Left lung (tissue), 14 donors: ENCODE measurements at places on chromosomes 6 and 20. TPM values are rescaled to one million over a fixed set of nuclear protein-coding genes. Genes with fewer than 3 reads are reported as not detected.
A peak's percentile ranks its signal among the peaks of the same experiment; 100 is the strongest.

The MDFI gene
- 25.9 TPM for total RNA-seq

The BEND3 gene
- 3.8 TPM for total RNA-seq

The PHACTR3 gene
- total RNA-seq = 14.5 TPM

The ID4 gene
- total RNA-seq = 35.8 TPM

The GTSF1L gene
- not detected for total RNA-seq

GRCh38 chr6:16494793-16495192 is 256.4 kb downstream of the GMPR start:
- H3K4me3 ChIP-seq = no peak overlapping the region
- no peaks in the 10 kb centered on the region for H3K36me3 ChIP-seq
- DNase-seq = no peak

GRCh38 chr6:40817369-40817768 is 221.7 kb downstream of the UNC5CL start:
- no peak overlapping the region for H3K4me3 ChIP-seq
- no peak for DNase-seq
- H3K36me3 ChIP-seq = no peaks in the 10 kb centered on the region
- no peak overlapping the region for H3K27ac ChIP-seq
- no peaks in the 10 kb centered on the region for H3K4me1 ChIP-seq

DNA sequence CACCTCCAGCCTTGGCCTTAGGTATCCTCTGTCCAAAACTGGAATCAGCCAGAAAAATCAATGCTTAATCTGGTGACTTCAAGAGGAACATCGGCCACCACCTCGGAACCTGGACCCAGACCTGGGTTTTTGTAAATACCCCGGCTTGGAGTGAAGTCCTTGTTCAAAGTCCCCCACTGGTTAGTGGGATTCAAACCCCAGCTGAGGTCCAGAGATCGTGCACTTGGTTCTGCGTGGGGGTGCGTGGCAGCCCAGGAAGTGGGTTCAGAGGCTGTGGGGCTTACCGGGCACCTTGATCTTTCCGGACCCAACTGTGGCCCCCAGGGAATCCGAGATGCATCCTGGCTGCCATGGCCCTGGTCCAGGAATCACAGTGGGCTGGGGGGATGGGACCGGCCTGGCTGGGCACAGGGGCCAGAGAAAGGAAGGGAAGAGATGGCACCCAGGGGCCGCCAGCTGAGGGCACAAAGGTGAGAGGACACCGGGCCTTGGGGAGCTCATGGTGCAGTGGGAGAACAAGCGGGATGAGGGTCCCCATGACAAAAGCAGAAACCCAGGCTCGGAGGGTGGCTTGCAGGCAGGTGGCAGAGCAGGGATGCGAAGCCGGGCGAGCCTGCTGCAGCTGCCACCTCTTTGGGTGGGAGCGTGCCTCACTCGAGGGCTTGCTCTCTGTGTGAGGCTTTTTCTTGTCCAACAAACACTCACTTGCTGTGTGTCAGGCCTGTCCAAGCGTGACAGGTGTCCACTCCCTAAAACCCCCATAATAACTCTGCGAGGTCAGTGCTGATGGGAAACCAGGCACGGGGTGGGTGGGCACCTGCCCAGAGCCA is 27.7 kb downstream of the ZBP1 start:
- H3K27ac ChIP-seq = no peak overlapping the region
- peaks cover 5% of the 10 kb centered on the region for H3K27me3 ChIP-seq
- H3K4me3 ChIP-seq = no peak overlapping the region
- no peaks in the 10 kb centered on the region for H3K36me3 ChIP-seq
- no peaks in the 10 kb centered on the region for H3K4me1 ChIP-seq

- H3K27ac ChIP-seq = no peak overlapping the region
- H3K4me1 ChIP-seq = peaks cover 7% of the 10 kb centered on the region
- H3K36me3 ChIP-seq = peaks cover 10% of the 10 kb centered on the region
Observed at GRCh38 chr20:62860391-62860923, 1.2 kb downstream of the TCFL5 start.

GRCh38 chr6:6678811-6679210 is 90.3 kb downstream of the LY86 start:
- no peaks in the 10 kb centered on the region for H3K27me3 ChIP-seq
- no peak overlapping the region for H3K27ac ChIP-seq
- H3K4me1 ChIP-seq = peaks cover 75% of the 10 kb centered on the region
- no peaks in the 10 kb centered on the region for H3K36me3 ChIP-seq
- DNase-seq = peak; percentile 43
- H3K4me3 ChIP-seq = no peak overlapping the region

- H3K27ac ChIP-seq = no peak overlapping the region
- no peaks in the 10 kb centered on the region for H3K4me1 ChIP-seq
- H3K4me3 ChIP-seq = no peak overlapping the region
- no peaks in the 10 kb centered on the region for H3K27me3 ChIP-seq
- no peak for DNase-seq
Observed at GRCh38 chr6:35876902-35877301, 44.0 kb downstream of the SRPK1 start.

DNA sequence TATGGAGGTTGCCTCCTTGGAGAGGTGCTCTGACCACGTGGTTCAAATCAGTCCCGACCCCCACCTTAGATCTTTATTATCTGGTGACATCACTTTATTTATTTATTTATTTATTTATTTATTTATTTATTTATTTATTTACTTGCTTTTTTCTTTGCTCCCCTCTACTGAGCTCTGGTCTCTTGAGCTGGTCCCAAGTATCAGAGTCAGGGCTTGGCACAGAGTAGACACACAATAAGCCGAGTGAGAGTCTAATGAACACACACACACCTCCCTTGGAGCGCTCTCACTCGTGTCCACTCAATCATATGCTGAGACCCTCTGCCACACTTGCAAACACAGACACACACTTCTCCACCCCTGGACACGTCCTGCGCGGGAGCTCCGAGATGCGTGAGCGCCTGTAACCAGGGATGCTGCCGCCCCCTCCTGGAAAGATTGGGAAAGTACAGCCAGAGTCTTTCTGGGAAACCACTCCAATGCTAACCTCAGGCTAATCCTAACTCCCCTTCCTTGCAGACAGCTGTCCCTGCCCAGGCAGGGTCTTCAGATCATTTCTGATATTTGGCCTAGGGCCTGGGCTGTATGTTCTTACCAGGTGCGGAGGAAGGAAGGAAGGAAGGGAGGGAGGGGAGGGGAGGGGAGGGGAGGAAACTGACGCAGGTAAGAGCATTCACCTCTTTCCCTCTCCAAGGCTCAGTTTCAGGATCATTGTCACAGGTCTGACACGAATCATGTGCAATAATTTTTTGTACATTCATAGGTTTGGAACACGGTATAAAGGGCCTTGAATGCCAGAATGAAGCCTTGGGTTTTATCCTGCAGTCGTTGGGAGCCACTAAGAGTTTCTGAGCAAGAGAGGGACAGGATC is 70.9 kb downstream of the STK35 start:
- H3K27ac ChIP-seq = no peak overlapping the region
- H3K36me3 ChIP-seq = no peaks in the 10 kb centered on the region
- peak; percentile 78 for DNase-seq
- peaks cover 5% of the 10 kb centered on the region for H3K4me1 ChIP-seq
- H3K27me3 ChIP-seq = no peaks in the 10 kb centered on the region

DNA sequence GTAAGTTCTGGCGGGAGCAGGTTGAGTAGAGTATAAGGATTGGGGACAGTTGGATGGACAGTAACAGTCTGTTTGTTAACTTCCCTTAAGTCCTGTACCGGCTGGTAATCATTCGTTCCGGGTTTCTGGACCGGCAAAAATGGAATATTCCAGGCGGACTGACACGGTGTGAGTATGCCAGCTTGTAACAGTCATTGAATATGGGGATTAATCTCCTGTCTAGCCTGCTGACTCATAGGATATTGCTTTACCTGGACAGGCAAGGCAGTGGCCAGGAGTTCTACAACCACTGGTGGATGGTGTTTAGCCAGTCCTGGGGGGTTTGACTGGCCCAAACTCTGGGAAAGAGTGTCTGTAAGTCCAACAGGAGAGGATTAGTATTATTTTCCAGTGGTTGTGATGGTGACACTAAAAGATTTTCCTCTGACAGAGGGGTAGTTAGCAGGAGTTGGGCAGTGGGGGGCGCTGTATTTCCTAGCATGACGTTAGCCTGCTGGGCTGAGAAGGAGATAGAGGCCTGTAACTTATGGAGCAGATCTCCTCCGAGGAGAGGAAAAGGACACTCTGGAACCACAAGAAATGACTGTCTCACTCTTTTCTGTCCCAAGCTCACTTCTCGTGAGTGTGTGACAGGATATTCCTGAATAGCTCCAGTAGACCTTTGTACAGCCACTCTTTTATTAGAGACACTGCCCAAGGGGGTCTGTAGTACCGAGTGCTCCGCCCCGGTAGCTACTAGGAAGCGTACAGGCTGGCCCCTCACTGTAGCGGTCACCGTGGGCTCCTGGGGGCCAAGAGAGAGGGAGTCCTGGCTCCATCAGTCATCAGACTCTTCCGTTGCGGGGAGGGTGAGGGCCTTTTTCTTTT is 152.2 kb downstream of the TRIM27 start:
- H3K27me3 ChIP-seq = peaks cover 100% of the 10 kb centered on the region
- no peak for DNase-seq
- H3K4me1 ChIP-seq = no peaks in the 10 kb centered on the region
- H3K27ac ChIP-seq = no peak overlapping the region
- H3K36me3 ChIP-seq = no peaks in the 10 kb centered on the region

- H3K27me3 ChIP-seq = no peaks in the 10 kb centered on the region
- no peak overlapping the region for H3K4me3 ChIP-seq
- H3K4me1 ChIP-seq = no peaks in the 10 kb centered on the region
- no peak overlapping the region for H3K27ac ChIP-seq
Observed at GRCh38 chr6:25875563-25875905, 1.5 kb upstream of the SLC17A3 start.
